Germinal center (tissue), 1 donor: ENCODE measurements at places on chromosomes 6 and 20.
A peak's percentile ranks its signal among the peaks of the same experiment; 100 is the strongest.

- DNase-seq = no peak
Measured at GRCh38 chr6:137665342-137665934, 171.2 kb upstream of the OLIG3 start.

GRCh38 chr6:99588618-99589289 lies 17.9 kb upstream of the PRDM13 start:
- DNase-seq = peak; percentile 51

DNA sequence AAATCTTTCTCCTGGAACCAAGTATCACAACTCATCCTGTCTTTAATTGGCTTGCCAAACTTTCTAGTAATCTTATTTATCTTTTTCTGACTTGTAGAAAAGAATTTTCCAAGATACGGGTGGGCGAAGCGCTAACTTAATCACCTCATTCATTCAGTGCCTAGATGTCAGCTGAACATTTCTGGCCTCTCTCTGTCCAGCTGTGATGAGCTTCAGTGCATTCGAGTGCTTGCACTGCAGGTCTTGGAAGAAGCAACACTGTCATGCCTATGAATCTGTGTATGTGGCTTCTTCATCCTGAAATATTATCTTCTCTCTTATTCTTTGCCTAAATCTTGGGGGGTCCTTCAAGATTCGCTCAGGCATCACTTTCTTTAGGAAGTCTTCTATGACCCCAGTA lies 16.3 kb upstream of the ENPP1 start:
- DNase-seq = no peak

- DNase-seq = no peak
Measured at GRCh38 chr6:87373377-87373776, 28.8 kb downstream of the C6orf163 start.

GRCh38 chr6:3417473-3417872 lies 39.4 kb downstream of the SLC22A23 start:
- no peak for DNase-seq

- no peak for DNase-seq
Measured at GRCh38 chr20:50242863-50243609, 52.4 kb downstream of the CEBPB start.

- DNase-seq = no peak
Measured at GRCh38 chr6:80689716-80690395, 583.4 kb downstream of the BCKDHB start.

DNA sequence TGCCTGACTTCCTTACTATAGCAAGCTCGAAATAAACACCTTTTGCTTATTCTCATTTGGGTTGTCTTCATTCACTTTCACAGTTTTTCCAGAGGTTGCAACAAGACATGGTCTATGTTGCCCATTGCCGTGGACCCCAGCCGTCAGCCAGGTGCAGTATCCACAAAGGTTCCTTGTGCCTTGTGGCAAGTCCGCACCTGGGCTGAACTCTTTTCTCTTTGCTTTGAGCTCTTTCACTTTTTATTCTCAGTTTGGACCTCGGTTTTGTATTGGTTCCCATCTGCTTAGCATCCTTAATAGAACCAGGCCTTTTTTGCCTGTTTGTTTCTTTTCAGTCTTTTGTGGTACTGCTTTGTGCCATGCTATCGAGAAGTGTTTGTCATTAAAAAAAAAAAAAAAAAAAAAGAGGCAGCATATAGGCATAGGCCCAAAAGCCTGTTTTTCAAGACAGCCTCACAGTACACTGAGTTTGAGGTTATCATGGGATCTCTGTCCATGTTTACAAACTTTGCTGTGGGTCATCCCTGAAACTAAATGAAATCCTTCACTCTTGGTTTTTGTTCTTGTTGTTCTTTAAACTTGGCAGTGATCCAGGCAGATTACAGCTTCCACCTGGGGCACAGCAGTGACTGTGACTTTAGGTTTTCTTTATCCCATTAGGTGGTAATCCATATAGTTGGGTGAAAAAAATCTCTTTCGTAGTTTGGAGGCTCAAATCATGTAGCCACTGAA lies 33.3 kb downstream of the GSTA3 start:
- no peak for DNase-seq

DNA sequence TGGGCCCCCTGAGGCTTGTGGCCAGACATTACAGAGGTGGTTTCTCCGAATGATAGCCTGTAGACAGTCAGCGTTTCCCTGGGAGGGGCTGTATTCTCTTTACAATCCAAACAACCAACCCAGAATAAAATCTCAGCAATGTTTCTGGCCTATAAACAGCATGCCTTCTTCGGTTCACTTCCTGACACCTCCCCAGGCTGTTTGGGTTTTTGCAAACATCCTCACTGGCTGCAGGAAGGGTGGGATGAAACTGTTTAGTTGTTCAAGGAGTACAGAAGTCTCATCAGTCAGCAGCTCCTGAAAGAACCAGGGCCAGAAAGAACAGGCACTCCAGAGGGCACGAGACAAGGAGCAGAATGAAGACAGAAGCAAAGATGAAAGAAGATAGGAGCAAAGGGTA lies 350.0 kb downstream of the QKI start:
- DNase-seq = no peak

GRCh38 chr20:16520154-16520553 lies 53.1 kb downstream of the KIF16B start:
- no peak for DNase-seq
